ENCODE measurements at places on chromosomes 16 and 17. TPM values are rescaled to one million over a fixed set of nuclear protein-coding genes. Genes with fewer than 3 reads are reported as not detected.

Gene NMRAL1
- 85.4 TPM for total RNA-seq

Gene SDK2
- 14.7 TPM for total RNA-seq

Gene ABCA3
- 6.6 TPM for total RNA-seq

Gene VMO1
- total RNA-seq = not detected

Gene MEIOC
- total RNA-seq = 1.9 TPM

Gene KRTAP17-1
- not detected for total RNA-seq

Gene GNGT2
- total RNA-seq = 0.30 TPM

Gene KRTAP9-6
- total RNA-seq = not detected

Gene LRRC36
- 0.44 TPM for total RNA-seq

Gene RUSF1
- total RNA-seq = 44.7 TPM

Gene CDH3
- 115 TPM for total RNA-seq

Gene KCNJ2
- 0.14 TPM for total RNA-seq

Gene C16orf86
- total RNA-seq = 9.0 TPM

Gene NPIPB9
- not detected for total RNA-seq

Gene POLR3E
- total RNA-seq = 91.5 TPM

Gene GPRC5B
- 76.7 TPM for total RNA-seq

Gene TEX14
- total RNA-seq = 0.33 TPM

Gene CDRT4
- 4.7 TPM for total RNA-seq

Gene CCL16
- total RNA-seq = not detected

Gene PFAS
- 101 TPM for total RNA-seq

Gene TBX2
- total RNA-seq = not detected

Gene KRTAP2-3
- total RNA-seq = not detected

Gene PRKCB
- 0.80 TPM for total RNA-seq

Gene KIF19
- 1.1 TPM for total RNA-seq
